ENCODE measurements at places on chromosomes 16 and 17.

- no peak for DNase-seq
Observed at GRCh38 chr16:63080746-63081145, 1044.5 kb upstream of the CDH8 start.

- DNase-seq: no peak
Observed at GRCh38 chr17:27038676-27039075, 255.2 kb upstream of the WSB1 start.

DNA sequence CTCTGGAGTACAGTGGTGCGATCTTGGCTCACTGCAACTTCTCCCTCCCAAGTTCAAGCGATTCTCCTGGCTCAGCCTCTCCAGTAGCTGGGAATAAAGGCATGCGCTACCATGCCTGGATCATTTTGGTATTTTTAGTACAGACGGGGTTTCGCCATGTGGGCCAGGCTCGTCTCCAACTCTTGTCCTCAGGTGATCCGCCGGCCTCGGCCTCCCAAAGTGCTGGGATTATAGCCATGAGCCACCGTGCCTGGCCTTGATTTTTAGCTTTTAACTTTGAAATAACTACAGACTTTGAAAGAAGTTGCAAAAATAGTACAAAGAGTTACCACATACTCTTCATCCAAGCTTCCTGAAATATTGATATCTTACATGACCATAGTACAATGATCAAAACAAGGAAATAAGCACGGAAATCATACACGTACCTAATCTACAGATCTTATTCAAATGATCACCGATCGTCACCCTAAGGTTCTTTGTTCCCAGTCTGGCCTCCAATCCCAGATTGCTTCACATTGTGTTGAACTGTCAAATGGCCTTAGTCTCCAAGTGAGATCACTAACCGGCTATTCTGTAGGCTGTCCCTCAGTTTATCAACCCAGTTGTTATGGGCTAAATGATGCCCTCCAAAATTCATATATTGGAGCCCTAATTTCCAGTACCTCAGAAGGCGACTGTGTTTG lies 18.4 kb downstream of the NPIPA1 start:
- DNase-seq: no peak

DNA sequence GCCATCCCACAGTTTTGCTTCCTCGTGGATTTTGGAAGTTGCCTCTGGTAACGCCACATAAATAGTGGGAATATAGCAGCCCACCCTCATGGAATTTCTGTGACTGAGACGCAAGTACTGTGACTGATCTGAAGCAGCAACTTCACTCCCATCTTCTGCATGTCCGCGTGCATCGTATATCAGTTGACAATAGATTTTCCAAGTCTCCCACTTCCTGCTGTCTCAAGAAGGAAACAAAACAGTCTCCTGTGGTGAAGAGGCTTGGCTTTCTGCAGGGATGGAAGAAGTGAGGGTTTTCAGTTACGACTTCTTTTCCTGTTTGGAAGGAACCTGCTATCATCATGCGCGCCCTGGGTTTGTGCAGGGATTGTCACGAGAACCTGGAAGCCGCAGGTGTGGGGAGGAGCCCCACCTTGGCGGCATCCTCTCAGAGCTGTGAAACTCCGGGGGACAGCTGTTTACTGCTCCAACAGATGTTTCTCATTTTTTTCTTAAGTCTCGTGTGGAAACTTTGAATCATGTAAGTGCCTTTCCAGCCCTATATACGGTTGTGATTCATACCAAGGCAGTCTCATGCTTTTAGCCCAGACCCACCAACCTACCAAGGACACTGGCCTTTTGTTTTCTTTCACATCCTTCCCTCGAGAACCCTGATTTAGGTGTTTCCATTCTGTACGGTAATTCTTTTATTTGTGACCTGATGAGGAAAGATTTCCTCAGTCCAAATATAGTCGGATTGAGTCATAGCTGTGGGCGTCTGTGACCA lies 57.5 kb downstream of the WIPI1 start:
- DNase-seq: peak; percentile 27

DNA sequence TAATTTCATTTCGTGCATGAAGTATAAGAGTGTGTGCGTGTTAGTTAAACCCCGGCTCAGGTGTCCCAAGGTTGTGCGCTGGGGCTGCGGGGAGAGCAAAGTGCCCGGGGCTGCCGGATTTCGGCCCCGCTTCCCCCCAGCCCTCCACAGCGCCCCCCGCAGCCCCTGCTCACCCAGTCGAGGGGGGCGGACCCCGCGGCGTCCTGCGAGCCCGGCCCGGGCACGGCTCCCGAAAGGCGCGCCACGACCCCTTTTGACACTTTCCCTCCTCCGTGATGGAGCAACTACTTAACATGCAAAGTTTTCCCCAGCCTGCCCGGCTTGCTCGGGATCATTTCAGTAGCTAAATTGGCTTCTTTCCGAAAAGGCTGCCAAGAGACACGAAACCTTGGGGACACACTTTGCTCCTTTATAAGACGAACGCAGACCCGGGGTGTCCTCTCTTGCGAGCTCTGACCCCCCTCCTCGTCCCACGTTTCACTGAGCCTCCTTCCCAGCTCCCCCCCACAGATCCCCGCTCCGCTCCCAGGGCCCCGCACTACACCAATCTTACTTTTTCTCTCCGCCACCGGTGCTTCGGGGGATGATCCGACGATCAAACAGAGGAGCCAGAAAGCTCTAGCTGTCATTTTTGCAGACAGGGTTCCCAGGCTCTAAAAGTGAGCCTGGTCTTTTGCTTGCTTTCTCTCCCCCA lies 552 bp downstream of the C17orf58 start:
- no peak for DNase-seq

DNA sequence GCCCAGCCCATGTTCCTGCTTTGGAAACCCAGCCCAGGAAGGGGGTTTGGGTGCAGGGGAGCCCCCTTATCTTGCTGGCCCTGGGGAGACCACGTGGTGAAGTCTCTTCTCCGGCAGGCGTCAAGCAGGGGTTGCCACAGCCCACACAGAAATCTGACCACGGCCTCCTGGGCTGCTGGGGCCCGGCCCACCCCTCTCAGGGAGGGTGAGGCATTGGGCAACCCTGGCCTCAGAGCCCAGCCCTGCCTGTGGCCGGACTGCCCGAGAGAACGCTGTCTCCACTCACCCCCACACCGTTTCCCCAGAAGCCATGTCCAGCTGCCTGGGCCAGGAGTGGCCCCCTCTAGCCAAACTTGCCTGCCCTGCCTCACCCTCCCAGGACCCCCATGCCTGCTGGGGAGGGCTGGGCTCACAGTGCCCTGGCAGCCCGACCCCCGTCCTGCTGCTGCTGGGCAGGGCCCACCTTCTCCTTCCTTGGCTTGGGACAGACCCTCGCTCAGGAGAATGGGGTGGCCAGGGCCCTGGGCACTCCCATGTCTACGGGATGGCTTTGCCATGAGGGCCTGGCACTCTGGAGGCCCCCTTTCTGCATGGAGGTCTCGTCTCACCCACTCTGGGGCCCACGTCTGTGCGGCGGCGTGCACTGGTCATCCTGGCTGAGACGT lies 6.7 kb downstream of the RPUSD1 start:
- no peak for DNase-seq

- no peak for DNase-seq
Observed at GRCh38 chr16:24624102-24624501, 84.7 kb downstream of the RBBP6 start.

DNA sequence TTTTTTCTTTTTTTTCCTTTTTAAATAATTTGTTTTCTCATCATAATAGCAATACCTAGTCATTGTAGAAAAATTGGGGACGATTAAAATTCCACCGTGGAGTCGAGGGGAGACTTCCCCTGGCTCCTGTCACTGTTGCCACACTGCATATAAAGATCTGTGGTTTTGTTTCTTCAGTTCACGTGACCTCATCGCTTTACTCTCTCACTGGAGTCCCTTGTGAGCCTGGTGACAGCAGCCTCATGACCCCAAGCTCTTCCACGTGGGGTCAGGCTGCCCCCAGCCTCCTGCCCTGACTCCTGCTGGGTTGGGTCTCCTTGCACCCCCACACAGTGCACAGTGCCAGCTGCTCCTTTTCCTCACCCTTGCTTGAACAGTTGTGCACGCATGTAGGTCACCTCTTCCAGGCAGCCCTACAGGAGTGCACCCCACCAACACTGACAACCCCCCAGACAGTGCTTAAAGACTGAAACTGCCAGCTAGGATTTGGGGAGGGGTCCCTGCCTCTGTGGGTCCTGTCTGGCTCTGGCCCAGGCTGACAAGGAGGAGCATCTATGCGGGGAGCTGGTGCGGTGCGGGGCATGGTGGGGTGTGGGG lies 7.3 kb upstream of the METRNL start:
- no peak for DNase-seq

DNA sequence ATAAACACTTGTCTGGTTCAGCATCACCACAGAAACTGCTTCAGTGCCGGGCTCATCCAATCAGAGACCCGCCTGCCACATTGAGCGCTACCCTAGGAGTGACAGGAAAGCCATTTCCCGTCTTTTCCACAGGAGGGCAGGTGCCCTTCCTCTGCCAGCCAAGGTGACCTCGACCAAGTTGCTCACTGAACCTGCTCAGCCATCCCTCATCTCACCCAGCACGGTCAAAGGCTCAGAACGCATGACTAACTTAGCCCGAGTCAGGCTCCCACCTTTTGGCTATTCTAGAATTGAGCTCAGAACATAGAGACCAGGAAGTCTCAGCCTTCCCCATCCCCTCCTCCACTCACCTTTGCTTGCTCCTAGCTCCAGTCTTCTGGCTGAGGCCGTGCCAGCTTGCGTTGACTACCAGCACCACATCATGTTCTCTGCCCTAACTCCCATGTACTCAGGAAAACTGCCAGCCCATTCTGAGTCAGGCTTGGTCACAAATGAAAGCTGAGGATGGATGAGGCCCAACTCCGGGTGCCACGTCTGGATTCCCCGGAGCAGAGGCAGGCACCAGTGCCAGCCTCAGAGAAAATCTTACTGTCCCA lies 15.6 kb downstream of the MRPS23 start:
- DNase-seq: no peak

- DNase-seq: peak; percentile 77
Observed at GRCh38 chr17:82648165-82648668, at the start of gene WDR45B. Gene WDR45B (minus strand): TSS chr17:82648444. CDS start chr17:82648340, 104 bp downstream.

- DNase-seq: no peak
Observed at GRCh38 chr17:76385892-76386786, 1.7 kb downstream of the SPHK1 start.

GRCh38 chr16:75207831-75208230 lies 870 bp upstream of the CTRB2 start:
- DNase-seq: no peak

GRCh38 chr16:3152991-3153368 lies 18.2 kb downstream of the ZNF213 start:
- DNase-seq: no peak

DNA sequence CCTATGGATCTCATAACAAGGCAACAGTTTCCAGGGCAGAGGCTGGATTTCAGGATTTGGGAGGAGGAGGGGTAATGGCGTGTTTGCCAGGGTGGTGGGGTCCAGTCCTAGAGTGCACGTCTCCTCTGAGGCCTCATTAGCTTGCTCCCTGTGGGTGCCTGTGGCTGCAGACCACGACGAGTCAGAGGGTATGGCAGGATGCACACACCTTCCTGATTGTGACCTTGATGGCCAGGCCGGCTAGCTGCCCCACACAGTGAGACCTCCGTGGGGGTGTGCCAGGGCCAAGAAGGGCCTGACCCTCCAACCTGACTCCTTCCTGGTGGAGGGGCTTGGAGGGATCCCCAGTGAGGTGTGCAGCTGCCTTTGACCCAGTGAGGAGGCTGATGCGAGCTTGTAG lies 4.0 kb upstream of the SMTNL2 start:
- DNase-seq: no peak

DNA sequence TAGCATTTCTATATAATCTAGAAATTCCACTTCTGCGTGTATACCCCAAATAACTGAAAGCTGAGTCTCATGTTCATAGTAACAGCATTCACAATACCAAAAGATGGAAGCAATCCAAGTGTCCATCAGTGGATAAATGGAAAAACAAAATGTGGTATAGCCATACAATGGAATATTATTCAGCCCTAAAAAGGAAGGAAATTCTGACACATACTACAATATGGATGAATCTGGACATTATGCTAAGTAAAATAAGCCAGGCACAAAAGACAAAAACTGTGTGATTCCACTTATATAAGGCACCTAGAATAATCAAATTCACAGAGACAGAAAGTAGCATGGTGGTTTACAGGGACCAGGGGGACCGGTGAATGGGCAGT lies 20.4 kb downstream of the HOXB1 start:
- DNase-seq: no peak

GRCh38 chr16:67254801-67255552 lies 6.2 kb downstream of the SLC9A5 start:
- DNase-seq: no peak

GRCh38 chr16:1530883-1531637 lies 2.4 kb upstream of the TMEM204 start:
- peak; percentile 75 for DNase-seq

- DNase-seq: no peak
Observed at GRCh38 chr17:65071861-65072260, 15.3 kb upstream of the GNA13 start.

GRCh38 chr16:15493466-15494180 lies 59.2 kb downstream of the BMERB1 start:
- DNase-seq: peak; percentile 91

- no peak for DNase-seq
Observed at GRCh38 chr17:66302761-66303626, 581 bp downstream of the PRKCA start.

DNA sequence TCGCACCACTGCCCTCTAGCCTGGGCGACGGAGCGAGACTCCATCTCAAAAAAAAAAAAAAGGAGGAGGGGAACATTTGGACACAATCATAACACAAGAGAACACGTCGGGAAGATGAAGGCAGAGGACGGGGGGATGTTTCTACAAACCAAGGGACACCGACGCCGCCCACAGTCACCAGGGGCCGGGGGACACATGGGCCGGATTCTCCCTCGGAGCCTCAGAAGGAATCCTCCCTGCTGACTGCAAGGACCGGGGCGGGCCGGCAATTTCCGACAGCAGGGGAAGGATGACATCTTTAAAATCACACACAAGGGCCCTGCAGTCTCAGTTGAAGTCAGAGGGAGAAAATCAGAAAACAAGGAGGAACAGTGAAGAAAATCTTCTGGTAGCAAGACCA lies 8.1 kb upstream of the CHMP6 start:
- no peak for DNase-seq

- no peak for DNase-seq
Observed at GRCh38 chr16:54266363-54266955, 20.1 kb downstream of the IRX3 start.

- no peak for DNase-seq
Observed at GRCh38 chr16:49809062-49809461, 46.9 kb downstream of the ZNF423 start.

DNA sequence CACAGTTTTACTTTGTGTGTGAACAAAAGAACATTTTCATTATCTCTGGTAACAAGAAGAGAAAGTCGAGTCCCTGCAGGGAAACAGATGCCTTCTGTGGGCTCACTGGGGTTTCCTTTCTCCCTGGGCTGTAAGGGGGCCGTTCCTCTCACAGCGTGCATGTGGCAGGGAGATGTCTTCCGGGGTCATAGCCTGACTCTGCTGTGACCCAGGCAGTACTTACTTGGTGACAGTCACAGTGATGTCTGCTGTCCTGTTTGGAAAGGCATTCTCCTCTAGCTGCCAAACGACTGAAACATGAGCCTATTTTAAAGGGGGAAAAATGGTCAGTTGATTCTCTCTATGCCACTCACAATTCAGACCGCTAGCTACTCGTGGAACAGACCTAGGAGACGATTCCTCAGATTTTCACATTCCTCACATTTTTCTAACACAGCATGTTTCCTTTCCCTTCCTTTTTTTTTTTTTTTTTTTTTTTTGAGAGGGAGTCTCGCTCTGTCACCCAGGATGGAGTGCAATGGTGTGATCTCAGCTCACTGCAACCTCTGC lies 7.3 kb downstream of the HASPIN start:
- DNase-seq: no peak

- DNase-seq: no peak
Observed at GRCh38 chr16:88904676-88905365, 38.4 kb upstream of the PABPN1L start.
